GDM1 (cell line): ENCODE measurements at places on chromosomes 11 and 22.
A peak's percentile ranks its signal among the peaks of the same experiment; 100 is the strongest.

DNA sequence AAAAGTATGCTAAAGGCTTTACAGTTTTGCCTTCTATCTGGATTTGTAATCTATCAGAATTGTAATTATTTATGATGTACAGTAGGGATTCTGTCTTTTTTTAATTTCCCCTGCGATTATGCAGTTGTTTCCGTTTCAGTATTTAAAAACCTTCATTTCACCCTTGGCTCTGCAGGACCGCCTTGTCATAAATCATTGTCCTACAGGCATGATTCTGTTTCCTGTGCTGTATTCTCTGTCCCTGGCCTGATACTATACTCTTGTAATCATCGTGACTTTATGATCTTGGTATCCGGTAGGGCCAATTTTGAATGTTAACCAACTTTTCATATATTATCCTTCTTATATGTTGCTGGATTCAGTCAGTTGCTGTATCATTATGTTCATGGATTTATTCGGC is 151.7 kb downstream of the ATXN10 start:
- DNase-seq = no peak

GRCh38 chr11:64556044-64556720 is 34.8 kb upstream of the SLC22A12 start:
- no peak for DNase-seq

- DNase-seq = no peak
Observed at GRCh38 chr22:34115722-34116121, 195.4 kb upstream of the LARGE1 start.

GRCh38 chr22:37768273-37768672 is 39.5 kb upstream of the GCAT start:
- DNase-seq = no peak

GRCh38 chr11:48122656-48123055 is 94.0 kb upstream of the OR4B1 start:
- DNase-seq = no peak

DNA sequence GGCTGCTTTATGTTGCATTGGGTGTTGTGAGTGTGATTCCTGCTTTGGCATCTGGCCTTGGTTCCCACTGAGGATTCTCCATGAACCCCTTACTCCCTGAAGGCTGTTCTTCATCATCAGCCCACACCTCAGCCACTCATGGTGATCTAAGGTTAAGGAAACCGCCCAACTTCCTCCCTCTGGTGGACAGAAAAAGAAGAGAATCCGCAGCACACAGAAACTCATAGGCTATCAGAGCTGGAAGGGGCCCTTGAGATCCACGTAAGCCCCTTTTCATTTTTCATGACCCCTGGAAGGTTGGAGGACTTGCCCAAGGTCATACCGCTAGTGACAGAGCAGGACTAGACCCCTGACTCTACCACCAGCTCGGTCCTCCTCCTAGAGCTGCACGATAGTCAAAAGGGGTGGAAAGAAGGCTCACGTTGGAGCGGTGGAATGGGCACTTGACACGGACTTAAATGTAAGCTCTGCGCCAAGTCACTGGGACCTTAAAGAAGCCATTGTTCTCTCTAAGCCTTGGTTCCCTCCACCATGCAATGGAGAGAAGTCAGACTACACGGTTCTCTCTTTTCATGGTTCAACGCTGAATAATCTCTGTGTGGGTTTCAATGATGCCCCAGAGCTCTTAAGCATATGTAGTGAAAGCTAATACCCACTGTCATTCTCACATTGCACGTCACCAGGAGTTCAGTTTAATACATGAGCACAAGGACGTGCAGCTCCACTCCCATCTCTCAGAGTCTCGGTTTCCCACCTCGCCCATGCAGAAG is 83.6 kb upstream of the CRTAM start:
- peak; percentile 50 for DNase-seq

DNA sequence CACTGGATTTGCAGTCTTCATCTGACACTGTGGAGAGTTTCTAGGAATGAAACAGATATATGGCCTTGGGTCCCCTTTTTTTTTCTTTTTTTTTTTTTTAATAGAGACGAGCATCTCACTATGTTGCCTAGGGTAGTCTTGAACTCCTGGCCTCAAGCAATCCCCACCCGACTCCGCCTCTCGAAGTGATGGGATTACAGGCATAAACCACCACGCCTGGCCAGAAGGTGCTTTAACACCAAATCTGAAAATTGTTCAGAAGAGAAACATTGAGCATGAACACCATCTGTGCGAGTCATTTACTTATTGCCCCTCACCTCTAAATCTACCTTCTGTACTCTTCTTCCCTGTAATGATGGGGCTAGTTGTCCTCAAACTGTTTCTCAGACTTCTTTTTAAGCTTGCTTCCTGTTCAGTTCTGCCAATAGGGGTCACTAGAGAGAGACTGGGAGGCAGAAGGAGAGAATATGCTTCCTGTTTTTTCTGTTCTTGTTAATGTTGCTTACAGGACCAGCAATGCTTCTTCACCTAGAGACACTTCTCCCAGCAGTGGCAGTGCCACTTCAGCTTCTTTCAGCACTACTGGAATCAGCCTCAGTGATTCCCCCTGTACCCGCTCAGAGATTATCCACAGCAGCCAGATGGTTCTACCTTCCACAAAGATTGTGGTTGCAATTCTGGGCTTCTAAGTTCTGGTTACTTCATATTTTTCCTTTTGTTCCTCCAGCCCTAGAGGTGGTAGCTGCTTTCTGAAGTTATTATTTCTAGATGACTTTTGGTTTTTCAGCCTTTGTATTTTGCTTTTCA is 20.8 kb upstream of the ZBED5 start:
- DNase-seq = peak; percentile 66

- no peak for DNase-seq
Observed at GRCh38 chr11:106514706-106515105, 437.2 kb downstream of the AASDHPPT start.

GRCh38 chr22:20095521-20095920 is 15.5 kb downstream of the DGCR8 start:
- no peak for DNase-seq

- DNase-seq = no peak
Observed at GRCh38 chr11:127679816-127680545, 679.4 kb upstream of the KIRREL3 start.

- DNase-seq = peak; percentile 18
Observed at GRCh38 chr22:39205344-39206021, 39.3 kb downstream of the PDGFB start.

- DNase-seq = no peak
Observed at GRCh38 chr11:113023986-113024385, 62.8 kb downstream of the NCAM1 start.

DNA sequence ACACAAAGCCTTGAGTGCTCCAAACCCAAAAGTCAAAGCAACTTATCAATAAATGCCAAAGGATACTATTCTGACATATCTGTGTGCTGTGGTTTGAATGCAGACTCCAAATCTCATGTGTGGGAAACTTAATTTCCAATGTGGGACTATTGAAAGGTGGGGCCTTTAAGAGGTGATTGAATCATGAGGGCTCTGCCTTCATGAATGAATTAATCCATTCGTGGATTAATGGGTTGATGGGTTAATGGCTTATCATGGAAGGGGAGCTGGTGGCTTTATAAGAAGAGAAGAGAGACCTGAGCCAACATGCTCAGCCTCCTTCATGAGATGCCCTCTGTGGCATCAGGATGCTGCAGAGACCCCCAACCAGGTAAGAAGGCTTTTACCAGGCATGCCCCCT is 16.8 kb upstream of the ZNF280A start:
- DNase-seq = no peak

DNA sequence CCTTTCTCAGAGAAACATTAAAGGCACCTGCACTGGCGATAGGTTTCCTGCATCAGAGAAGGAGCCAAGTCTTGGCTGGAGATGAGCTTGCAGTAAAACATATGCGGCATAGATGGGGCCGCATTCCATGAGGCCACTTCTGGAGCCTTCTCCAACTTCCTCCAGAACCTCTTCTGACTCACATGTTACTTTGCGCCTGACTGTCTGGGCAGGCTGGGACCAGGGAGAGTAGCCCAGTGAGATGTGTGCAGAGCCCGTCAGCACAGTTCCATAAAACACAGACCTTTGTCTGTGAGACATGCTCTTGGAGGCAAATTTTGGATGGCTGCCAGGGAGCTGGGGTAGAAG is 55.4 kb upstream of the BID start:
- DNase-seq = no peak

GRCh38 chr22:44709881-44710392 is 7.9 kb downstream of the PRR5 start:
- no peak for DNase-seq

- DNase-seq = no peak
Observed at GRCh38 chr11:15361316-15361715, 246.6 kb downstream of the INSC start.

DNA sequence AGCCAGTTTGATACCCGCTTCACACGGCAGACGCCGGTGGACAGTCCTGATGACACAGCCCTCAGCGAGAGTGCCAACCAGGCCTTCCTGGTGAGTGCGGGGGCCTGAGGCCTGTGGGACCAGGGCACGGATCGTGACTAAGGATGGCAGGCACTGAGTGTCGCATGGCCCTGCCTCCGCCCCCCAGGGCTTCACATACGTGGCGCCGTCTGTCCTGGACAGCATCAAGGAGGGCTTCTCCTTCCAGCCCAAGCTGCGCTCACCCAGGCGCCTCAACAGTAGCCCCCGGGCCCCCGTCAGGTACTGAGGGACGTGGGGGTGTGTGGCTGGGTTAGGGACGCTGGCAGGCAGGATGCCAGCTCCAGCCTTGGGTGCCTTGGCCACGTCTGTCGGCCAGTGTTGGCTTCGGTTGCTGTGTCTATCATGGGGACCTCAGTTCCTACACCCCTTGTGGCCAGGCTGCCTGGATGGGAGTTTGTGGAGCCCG is 3.0 kb downstream of the PTPRCAP start:
- no peak for DNase-seq

DNA sequence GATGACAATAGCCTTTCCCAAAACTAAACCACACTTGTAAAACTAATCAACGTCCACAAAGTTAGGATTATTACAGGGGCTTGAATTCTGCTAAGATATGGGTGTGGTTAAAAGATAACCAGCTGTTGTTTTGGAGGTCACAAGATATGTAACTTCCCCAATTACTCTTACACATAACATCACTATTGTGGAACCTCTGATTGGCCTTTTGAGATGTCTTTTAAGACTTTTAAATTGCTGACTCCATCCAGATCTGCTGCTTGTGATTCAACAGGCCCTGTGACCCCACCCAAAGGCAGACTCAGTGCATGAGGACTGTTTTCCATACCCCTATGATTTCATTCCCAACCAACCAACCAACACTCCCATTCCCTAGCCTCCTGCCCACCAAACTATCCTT is 893.9 kb downstream of the OPCML start:
- DNase-seq = no peak

DNA sequence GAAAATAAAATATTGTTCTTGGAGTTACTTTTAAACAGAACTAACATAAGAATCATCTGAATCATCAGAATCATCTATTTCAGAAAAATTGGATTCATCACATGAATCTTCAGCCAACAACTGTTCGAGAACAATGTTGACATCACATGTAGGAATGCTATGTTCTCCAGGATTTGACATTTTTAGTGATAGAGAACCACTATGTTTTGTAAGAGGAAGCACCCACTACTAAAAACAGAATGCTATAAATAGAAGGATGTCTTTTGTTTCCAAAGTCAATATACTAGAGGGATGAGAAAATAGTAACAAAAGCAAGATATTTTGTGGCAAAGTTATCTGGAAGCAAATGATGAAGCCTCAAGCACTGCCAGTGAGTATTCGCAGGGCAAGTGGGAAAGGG is 263.4 kb upstream of the DDI1 start:
- no peak for DNase-seq

DNA sequence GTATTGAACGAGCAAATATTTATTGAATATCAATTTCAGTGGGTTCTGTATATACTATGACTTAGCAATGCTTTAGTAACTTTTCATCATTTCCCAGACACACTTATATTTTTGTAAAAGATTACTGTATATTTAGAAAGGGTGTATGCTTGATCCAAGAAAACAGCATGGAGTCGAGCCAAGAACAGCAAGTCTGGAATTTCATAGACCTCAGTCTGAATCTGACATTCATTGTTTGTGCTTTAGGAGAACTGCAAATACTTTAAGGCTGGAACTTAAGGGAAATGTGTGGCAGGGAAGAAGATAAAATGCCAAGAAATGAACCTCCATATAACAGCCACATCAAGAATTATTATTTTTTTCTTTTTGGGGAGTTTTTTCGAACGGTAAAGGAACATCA is 1156.8 kb downstream of the LRRC4C start:
- no peak for DNase-seq

GRCh38 chr11:81059356-81059755 is 1618.5 kb upstream of the TENM4 start:
- no peak for DNase-seq

GRCh38 chr22:34308101-34308500 is 387.8 kb upstream of the LARGE1 start:
- DNase-seq = no peak

GRCh38 chr11:134504146-134504905 is 92.3 kb upstream of the B3GAT1 start:
- no peak for DNase-seq

DNA sequence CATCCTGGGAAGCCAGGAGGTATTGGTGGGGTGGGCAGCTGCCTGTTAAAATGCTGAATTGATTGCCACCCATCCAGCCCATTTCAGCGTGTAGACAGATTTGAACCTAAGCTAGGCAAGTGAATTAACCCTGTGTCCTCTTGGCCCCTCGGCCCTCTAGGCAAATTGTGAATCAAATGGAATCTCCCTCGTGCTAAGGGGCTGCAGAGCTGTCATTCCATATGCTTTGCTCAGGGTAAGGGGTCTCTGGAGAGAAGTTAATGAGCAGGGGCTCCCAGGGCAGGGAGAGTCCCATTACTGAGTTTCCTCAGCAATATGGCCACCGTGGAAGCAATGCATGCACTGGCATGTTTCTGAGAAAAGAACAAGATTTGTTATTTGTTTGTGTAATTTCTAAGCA is 117.7 kb upstream of the RCN1 start:
- no peak for DNase-seq

DNA sequence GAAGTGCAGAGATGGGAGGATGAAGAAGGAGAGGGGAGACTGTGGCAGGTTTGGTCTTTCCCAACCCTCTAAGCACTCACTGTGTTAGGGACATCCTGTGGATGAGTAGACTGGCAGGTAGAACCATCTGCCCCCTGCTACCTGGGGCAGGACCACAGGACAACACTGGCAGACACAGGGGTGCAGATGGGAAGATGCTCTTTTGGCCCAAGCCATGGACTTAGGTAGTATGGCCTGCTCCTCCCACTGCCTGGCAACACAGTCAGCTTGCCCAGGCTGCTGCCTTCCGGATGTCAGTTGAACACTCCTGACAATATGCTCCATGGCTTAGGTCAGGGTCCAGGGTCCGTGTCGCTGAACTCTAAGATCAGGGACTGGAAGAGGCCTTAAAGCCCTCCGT is 140.7 kb upstream of the NAV2 start:
- DNase-seq = no peak

- DNase-seq = no peak
Observed at GRCh38 chr11:13207665-13208594, 69.7 kb upstream of the BMAL1 start.
